ENCODE measurements at places on chromosomes 4 and X.

DNA sequence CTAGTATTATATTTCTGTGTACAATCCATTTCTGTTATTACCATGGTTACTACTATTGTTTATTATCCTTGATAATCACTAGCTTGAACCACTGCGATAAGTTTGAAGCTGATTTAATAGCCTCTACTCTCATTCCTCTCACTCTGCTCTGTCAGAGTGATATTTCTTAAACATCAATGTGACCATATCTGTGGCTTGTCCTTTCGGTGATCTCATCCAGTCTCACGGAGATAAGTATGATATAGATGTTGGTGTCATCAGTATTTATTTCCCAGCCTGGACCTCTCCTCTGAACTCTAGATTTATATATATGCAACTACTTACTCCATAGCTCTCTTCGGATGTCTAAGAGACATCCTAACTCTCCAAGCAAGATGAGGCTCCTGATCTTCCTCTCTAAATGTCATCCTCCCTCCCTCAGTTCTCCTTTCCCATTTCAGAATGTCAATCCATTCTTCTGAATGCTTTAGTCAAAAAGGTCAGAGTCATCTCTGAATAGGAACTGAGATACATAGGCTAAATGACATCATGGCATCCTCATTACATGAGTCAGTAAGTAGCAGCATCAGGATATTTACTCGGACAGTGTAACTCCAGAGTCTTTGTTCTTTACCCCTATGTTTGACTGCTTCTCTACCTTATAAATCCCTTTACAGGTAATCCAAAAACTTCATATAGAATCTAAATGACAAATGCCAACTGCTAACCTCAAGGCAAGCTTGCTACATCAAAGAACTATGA, 129.5 kb downstream of the PACRGL start:
- DNase-seq, result no peak

DNA sequence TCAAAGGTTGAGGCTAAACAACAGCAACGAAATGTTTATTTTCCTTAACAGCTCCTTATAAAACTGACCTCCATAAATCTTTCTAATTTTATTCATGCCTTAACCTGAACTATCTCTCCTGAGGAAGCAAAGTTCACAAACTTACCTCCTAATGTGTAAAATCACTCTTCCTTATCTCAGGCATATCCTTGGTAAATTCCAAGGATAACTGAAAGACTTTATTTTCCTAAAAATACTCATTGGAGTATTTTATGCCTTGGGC, 197.4 kb downstream of the NWD2 start:
- DNase-seq, result no peak

DNA sequence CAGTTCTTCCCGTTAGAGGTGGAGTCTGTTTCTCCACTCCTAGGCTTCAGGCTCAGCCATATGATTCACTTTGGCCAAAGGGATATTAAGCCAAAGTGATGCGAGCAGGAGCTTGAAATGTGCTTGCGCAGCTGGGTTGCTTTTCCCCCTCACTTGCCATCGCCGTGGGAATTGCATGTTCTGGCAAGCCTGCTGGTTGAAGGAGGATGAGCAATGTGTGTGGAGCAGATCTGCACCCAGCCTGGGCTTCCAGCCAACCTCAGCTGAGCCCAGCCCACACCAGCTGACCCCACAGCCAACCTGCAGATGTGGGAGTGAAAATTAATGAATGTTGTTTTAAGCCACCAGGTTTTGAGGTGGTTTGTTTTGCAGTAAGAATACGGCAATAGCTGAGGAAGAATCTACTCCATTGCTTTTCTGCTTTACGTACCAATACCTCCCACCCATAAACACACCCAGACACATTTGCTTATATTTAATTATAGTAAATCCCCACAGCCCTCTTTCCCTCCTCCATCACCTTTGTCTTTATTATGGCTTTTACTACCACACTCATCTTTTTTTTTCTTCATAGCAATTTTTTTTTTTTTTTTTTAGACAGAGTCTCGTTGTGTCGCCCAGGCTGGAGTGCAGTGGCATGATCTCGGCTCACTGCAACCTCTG, 132.8 kb upstream of the FUNDC1 start:
- peak; percentile 84 for DNase-seq

DNA sequence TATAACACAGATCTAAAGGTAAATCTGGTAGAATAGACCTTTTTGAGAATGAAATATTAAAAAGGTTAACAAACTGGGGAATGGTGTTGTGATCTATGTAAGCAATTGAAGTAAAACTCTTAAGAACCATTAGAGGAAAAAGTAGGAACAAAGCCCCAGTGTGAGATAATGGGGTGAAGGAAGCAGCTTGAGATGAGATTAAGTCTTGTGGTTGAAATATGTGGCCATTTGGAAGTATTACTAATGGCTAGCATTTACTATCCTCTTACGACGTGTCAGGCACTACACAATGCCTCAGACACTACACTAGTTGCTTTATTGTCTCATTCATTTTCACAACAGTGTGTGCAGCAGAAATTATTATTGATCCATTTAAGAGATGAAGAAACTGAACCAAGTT, 25.9 kb upstream of the NDNF start:
- DNase-seq, result no peak

DNA sequence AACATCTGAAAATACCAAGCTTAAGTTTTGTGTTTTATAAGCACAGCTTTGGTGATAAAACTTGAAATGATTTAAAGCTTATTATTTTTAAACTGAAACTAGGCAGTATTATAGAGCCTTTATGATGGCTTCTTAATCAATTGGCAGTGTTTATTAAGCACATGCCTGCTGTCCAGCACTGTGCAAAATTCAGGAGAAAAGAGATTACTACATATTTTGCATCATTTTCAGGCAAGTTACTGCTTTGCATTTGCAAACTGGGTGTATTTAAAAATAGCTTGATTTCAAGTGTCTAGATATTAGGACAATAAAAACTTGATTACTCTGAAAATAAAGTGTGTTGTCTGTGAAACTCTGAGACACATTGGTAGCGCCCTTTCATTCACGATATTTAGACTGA, 126.5 kb downstream of the PDLIM5 start:
- no peak for DNase-seq

- no peak for DNase-seq
Observed at GRCh38 chr4:8748236-8748575, 123.4 kb downstream of the HMX1 start.

- DNase-seq, result no peak
Observed at GRCh38 chr4:147928400-147928799, 196.5 kb downstream of the ARHGAP10 start.

- no peak for DNase-seq
Observed at GRCh38 chrX:71991164-71991563, 80.5 kb downstream of the NHSL2 start.

DNA sequence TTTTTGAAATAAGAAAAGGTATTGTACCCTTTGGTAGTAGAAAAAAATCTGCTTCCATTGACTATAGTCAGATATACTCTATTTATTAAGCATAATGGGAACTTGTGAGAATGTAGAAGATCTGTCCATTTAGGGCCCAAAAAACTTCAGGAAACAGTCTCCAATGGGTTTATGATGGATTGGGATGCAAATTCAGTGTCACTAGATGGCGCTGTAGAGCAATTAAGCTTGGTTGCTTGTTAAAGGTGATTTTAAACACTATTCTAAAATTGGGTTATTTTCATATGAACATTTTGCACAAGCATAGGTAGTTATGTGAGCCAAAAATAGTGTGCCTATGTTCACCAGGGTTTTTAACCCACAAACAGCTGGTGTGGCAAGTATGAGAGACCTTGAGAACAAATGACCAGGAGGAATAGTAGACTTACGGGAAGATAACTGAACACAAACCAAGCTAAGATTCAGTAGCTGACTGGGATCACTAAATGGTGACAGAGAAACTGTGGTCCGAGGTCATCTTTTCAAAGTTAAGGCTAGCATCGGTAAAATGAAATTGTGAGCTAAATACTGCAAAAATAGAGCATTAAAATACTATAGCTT, 80.3 kb upstream of the LSM6 start:
- DNase-seq, result peak; percentile 51

GRCh38 chr4:73005514-73005913, 64.0 kb downstream of the COX18 start:
- no peak for DNase-seq

GRCh38 chrX:20252381-20253231, 14.1 kb downstream of the RPS6KA3 start:
- no peak for DNase-seq

DNA sequence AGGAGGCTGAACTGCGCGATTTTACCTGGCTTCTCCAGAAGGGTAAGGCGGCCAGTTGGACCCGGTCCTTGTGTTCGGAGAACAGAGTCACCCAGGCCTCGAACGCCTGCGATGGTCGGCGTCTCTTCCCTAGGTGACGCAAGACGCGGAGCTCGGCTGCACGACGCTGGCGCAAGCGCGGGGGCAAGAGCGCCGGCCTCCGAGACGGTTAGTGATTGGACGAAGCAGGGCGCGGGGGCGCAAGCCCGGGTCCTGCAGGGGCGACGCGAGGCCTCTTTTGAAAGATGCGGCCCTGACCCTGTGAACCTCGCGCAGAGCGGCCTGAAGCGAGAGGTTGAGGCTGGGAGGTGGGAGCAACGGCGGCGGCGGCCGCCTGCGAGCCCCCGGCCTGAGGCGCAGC, 428 bp downstream of the ADAD1 start:
- DNase-seq, result no peak

DNA sequence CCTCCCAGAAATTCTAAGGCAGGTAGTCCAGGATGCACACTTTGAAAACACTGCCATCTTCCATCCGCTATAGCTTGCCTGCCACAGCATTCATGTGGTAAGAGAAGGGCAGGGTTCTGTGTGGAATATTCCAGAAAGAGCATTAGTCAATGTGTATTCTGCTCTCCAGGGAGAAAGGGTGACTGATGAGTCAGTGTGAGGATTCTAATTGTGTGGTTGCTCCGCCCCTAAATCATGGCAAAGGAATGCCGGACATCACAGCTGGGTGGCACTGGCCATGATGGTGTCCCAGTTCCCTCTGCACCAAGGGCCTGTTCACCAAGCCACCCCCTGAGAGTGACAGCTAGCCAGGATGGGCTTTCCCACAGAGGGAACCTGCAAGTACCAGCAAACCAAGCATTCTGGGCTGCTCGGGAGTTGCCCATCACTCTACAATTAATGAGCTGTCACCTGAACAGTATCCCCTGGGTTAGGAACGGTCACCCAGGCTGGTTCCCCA, 9.5 kb downstream of the IDS start:
- DNase-seq, result no peak

All from fibroblast of the conjunctiva (primary cell).